ENCODE measurements at places on chromosomes 4 and X. TPM values are rescaled to one million over a fixed set of nuclear protein-coding genes. Genes with fewer than 3 reads are reported as not detected.

The FAM149A gene
- 32.5 TPM for total RNA-seq

The NUDT11 gene
- 0.76 TPM for total RNA-seq

The SMIM10L2A gene
- 2.1 TPM for total RNA-seq

The STATH gene
- not detected for total RNA-seq

- H3K4me3 ChIP-seq = no peak overlapping the region
- H3K4me1 ChIP-seq = no peaks in the 10 kb centered on the region
- H3K27me3 ChIP-seq = no peaks in the 10 kb centered on the region
- no peak overlapping the region for H3K27ac ChIP-seq
- DNase-seq = no peak
These were observed 35.1 kb downstream of the ENPEP start for GRCh38 chr4:110510955-110511544.

- H3K4me3 ChIP-seq = no peak overlapping the region
- no peaks in the 10 kb centered on the region for H3K36me3 ChIP-seq
- H3K27me3 ChIP-seq = no peaks in the 10 kb centered on the region
- no peak for DNase-seq
- H3K27ac ChIP-seq = no peak overlapping the region
- H3K4me1 ChIP-seq = no peaks in the 10 kb centered on the region
These were observed 137.8 kb upstream of the TBC1D9 start for GRCh38 chr4:140893939-140894338.

- H3K4me1 ChIP-seq = no peaks in the 10 kb centered on the region
- DNase-seq = no peak
- H3K4me3 ChIP-seq = no peak overlapping the region
- no peak overlapping the region for H3K27ac ChIP-seq
These were observed 90.1 kb downstream of the SH3BGRL start for GRCh38 chrX:81291996-81292395.

DNA sequence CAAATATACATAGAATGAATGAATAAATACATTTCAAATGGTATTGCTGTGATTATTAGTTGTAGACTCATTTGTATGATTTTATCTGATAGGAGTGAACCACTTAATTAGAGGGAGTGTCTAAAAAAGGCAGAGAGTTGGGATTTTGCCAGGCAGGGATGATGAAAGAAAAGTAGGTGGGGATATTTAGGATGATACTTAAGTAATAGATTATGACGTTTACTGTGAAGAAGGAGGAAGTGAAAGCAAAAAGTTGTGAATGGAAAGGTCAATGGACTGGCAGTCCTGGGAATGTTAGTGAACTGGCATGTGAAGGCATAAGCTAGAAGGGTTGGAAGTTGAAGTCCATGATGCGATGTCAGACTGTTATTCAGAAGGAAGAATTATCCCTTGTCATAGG is 917.1 kb downstream of the RAPGEF2 start:
- H3K4me1 ChIP-seq = no peaks in the 10 kb centered on the region
- no peak overlapping the region for H3K27ac ChIP-seq
- H3K36me3 ChIP-seq = no peaks in the 10 kb centered on the region

DNA sequence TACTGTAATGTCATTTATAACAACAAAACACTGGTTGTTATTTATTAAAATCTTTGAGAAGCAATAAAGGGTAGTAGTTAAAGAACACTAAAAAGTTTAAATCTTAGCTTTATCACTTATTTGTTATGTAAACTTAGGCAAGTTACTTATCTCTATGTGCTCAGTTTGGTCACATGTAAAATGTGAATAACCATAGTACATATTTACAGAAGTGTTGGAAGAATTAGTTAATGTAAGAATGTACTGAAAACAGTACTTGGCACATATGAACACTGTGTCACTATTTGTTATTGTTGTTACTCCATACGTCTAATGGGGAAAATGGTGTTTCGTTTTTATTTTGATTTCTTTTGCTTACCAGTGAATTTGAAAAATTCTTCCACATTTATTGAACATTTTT is 9.1 kb downstream of the NEK1 start:
- no peaks in the 10 kb centered on the region for H3K36me3 ChIP-seq
- H3K4me1 ChIP-seq = no peaks in the 10 kb centered on the region
- no peaks in the 10 kb centered on the region for H3K27me3 ChIP-seq
- H3K27ac ChIP-seq = no peak overlapping the region

DNA sequence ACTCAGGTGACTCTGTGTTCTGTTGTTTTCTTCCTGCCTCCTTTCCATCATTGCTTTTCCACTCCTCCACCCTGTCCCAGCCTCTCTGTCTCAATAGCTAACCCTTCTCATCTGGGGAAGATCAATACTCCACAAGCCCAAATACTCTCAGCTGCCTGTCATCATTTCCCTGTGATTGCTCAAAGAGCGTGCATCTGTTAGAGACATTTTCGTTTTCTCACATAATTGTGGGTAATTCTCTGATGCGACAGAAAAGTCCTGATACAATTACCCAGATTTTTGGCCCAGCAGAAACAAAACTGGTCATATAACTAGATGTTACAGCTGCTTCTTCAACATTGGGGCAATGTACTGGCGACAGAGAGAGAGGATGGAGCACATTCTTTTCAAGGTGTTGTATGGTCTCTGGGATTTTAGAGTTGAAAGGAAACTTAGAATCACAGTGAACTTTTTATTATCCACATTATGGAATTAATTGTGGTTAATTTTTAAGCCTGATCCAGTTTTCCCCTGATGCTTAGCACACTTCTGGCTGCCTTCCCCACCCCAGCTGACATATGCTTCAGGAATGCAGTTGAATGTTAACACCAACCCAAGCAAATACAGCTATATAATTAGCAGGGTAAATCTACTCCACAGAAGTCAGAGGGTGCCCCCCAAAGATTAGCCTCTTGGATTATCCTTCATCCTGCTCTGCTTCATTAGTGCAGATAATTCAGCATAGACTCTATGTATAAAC is 171.4 kb upstream of the ANXA3 start:
- no peaks in the 10 kb centered on the region for H3K36me3 ChIP-seq
- no peaks in the 10 kb centered on the region for H3K27me3 ChIP-seq
- H3K4me3 ChIP-seq = no peak overlapping the region
- H3K27ac ChIP-seq = no peak overlapping the region
- DNase-seq = no peak

- no peaks in the 10 kb centered on the region for H3K36me3 ChIP-seq
- DNase-seq = no peak
- H3K4me1 ChIP-seq = no peaks in the 10 kb centered on the region
- H3K27me3 ChIP-seq = no peaks in the 10 kb centered on the region
- H3K4me3 ChIP-seq = no peak overlapping the region
- no peak overlapping the region for H3K27ac ChIP-seq
These were observed 66.6 kb downstream of the FNIP2 start for GRCh38 chr4:158835226-158836001.

DNA sequence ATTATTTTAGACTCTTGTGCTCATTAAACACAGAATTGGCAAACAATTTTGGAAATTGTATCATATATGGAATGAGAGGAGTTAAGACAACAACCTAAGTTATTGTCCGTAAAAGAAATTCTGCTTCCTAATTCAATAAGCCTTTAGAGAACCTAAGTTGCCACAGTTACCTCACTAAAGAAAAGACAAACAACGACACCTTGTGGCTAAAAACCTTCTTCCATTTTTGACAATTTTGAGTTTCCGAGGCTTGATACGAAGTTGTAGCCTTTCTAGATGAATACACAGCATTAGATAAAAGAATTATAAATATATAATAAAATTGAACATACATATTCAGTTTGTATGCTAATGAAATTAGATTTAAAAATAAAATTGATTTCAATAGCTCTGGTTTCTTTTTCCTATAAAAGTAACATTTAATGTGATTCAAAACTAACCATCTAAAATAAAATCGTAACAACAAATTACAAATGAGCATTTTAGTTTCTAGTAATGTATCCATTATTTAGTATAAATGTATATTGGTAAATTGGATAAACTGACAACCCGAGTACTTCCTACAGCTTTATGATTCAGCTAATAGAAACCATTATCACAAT is 275.1 kb downstream of the GPM6A start:
- no peak overlapping the region for H3K4me3 ChIP-seq
- no peaks in the 10 kb centered on the region for H3K4me1 ChIP-seq
- no peaks in the 10 kb centered on the region for H3K27me3 ChIP-seq
- DNase-seq = no peak
- H3K27ac ChIP-seq = no peak overlapping the region

- H3K4me1 ChIP-seq = no peaks in the 10 kb centered on the region
- no peak for DNase-seq
- H3K27me3 ChIP-seq = no peaks in the 10 kb centered on the region
- H3K4me3 ChIP-seq = no peak overlapping the region
These were observed 498.4 kb downstream of the PACRGL start for GRCh38 chr4:21198683-21199082.

- no peaks in the 10 kb centered on the region for H3K36me3 ChIP-seq
- DNase-seq = no peak
- no peak overlapping the region for H3K4me3 ChIP-seq
- no peak overlapping the region for H3K27ac ChIP-seq
- no peaks in the 10 kb centered on the region for H3K4me1 ChIP-seq
These were observed 193.9 kb upstream of the PCDH10 start for GRCh38 chr4:132955146-132955545.

GRCh38 chrX:39019056-39019455 is 217.8 kb downstream of the MID1IP1 start:
- no peak for DNase-seq
- no peaks in the 10 kb centered on the region for H3K27me3 ChIP-seq
- no peaks in the 10 kb centered on the region for H3K4me1 ChIP-seq
- H3K27ac ChIP-seq = no peak overlapping the region

DNA sequence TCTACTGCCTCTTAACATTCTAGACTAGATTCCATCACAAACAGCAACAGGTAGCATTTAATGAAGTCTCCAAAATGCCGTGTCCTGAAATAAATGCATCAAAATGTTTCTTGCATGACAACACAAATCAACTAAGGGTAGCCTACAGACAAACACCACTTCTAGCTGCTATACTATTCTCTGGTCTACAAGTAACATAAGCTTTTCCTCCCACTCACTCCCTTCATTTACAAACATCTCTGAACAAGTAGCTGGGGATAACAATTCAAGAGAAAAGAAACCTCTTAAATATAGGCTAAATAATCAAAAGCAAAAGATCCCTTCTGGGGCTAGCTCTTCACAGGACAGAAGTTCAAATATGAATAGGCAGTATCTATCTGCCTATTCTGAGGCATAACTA is 20.8 kb downstream of the PPP3CA start:
- H3K4me1 ChIP-seq = peaks cover 14% of the 10 kb centered on the region
- no peaks in the 10 kb centered on the region for H3K27me3 ChIP-seq
- H3K27ac ChIP-seq = no peak overlapping the region
- H3K36me3 ChIP-seq = no peaks in the 10 kb centered on the region
- no peak for DNase-seq

DNA sequence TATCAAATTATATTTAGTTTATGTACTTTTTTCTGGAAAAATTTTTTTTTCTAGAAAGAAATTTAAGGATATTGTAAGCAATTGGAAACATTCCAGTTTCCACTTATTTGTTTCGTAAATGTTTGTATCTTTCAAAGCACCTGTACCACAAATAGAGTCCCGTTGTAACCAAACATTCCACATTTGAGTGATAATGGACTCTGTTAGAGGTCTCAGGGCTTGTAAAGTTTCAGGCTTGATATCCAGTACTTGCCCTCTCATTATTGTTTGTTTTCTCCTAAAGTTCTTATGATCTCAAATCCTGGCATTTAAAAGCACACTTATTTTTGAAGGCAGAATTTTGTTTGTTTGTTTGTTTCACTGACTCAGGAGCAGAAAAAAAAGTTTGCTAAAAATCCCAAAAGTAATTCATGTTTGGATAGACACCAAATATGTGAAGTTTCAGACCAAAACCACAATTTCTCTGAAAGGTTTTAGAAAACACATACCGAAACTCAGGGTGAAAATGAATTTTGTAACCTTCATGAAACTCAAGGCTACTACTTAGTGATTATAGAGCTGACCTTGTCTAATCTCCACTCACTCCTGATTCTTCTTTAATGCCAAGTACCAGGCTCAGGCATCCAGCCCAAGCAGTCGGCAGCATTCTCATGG is 5.7 kb upstream of the TMEM192 start:
- H3K27ac ChIP-seq = no peak overlapping the region
- H3K27me3 ChIP-seq = no peaks in the 10 kb centered on the region
- DNase-seq = no peak
- H3K4me1 ChIP-seq = no peaks in the 10 kb centered on the region
- H3K4me3 ChIP-seq = no peak overlapping the region

GRCh38 chr4:20754036-20754435 is 53.8 kb downstream of the PACRGL start:
- no peaks in the 10 kb centered on the region for H3K27me3 ChIP-seq
- peaks cover 9% of the 10 kb centered on the region for H3K36me3 ChIP-seq
- no peaks in the 10 kb centered on the region for H3K4me1 ChIP-seq
- no peak for DNase-seq
- no peak overlapping the region for H3K27ac ChIP-seq

GRCh38 chrX:13854003-13854402 is 37.1 kb upstream of the GPM6B start:
- H3K4me3 ChIP-seq = no peak overlapping the region
- H3K27me3 ChIP-seq = no peaks in the 10 kb centered on the region
- H3K36me3 ChIP-seq = no peaks in the 10 kb centered on the region
- H3K4me1 ChIP-seq = no peaks in the 10 kb centered on the region

- H3K27ac ChIP-seq = peak overlapping the region; percentile 98
- peak overlapping the region; percentile 76 for H3K4me3 ChIP-seq
- peaks cover 25% of the 10 kb centered on the region for H3K4me1 ChIP-seq
- no peaks in the 10 kb centered on the region for H3K27me3 ChIP-seq
- DNase-seq = peak; percentile 62
These were observed 1.3 kb downstream of the CAMK2D start for GRCh38 chr4:113760094-113760794.

- H3K27ac ChIP-seq = no peak overlapping the region
- no peaks in the 10 kb centered on the region for H3K36me3 ChIP-seq
- DNase-seq = peak; percentile 37
- H3K4me1 ChIP-seq = peaks cover 2% of the 10 kb centered on the region
- no peak overlapping the region for H3K4me3 ChIP-seq
These were observed 55.7 kb upstream of the CLDN34 start for GRCh38 chrX:9911487-9911886.

GRCh38 chrX:65578346-65578745 is 43.8 kb upstream of the LAS1L start:
- H3K36me3 ChIP-seq = no peaks in the 10 kb centered on the region
- no peaks in the 10 kb centered on the region for H3K27me3 ChIP-seq
- DNase-seq = no peak
- H3K4me1 ChIP-seq = no peaks in the 10 kb centered on the region
- H3K27ac ChIP-seq = no peak overlapping the region

DNA sequence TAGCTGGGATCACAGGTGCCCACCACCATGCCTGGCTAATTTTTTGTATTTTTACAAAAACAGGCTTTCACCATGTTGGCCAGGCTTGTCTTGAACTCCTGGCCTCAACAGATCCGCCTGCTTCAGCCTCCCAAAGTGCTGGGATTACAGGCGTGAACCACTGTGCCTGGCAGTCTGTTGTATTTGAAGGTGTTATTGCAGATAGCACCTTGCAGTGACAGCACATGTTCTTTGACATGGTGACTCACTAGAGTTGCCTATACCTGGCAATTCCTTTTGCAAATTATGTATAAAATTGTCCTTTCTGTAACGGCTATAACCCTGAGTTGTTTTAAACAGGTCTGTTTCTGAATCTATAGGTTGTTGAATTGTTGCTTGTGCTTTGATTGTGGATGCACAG is 7.9 kb downstream of the OGT start:
- H3K27ac ChIP-seq = no peak overlapping the region
- peaks cover 52% of the 10 kb centered on the region for H3K4me1 ChIP-seq
- no peak for DNase-seq

- no peaks in the 10 kb centered on the region for H3K36me3 ChIP-seq
- H3K4me3 ChIP-seq = no peak overlapping the region
These were observed 31.7 kb downstream of the GAB3 start for GRCh38 chrX:154719132-154719675.
